ENCODE measurements at places on chromosomes 11 and 22. TPM values are rescaled to one million over a fixed set of nuclear protein-coding genes. Genes with fewer than 3 reads are reported as not detected.

Gene APOL5
- total RNA-seq: not detected

Gene GNAZ
- 4.3 TPM for total RNA-seq

Gene UPK2
- total RNA-seq: not detected

Gene TMEM86A
- 1.6 TPM for total RNA-seq
